Activated naive CD4-positive, alpha-beta T cell (primary cell): ENCODE measurements at places on chromosomes 4 and X.

DNA sequence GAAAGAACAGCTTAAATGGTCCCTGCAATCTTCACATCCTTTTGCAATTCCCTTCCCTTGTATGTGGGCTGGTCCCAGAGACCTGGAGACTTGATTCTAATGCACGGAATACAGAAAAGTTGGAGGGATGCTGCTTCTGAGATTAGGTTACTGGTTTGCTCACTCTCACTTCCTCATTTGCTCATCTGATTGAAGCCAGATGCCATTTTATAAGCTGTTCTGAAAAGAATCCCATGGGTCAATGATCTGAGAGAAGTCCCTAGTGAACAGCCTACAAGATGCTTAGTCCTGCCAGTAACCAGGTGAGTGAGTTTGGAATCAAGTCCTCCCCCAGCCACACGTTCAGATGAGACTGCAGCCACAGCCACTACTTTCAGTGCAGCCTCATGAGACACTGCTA, 35.9 kb downstream of the MAGEA1 start:
- no peak for DNase-seq

DNA sequence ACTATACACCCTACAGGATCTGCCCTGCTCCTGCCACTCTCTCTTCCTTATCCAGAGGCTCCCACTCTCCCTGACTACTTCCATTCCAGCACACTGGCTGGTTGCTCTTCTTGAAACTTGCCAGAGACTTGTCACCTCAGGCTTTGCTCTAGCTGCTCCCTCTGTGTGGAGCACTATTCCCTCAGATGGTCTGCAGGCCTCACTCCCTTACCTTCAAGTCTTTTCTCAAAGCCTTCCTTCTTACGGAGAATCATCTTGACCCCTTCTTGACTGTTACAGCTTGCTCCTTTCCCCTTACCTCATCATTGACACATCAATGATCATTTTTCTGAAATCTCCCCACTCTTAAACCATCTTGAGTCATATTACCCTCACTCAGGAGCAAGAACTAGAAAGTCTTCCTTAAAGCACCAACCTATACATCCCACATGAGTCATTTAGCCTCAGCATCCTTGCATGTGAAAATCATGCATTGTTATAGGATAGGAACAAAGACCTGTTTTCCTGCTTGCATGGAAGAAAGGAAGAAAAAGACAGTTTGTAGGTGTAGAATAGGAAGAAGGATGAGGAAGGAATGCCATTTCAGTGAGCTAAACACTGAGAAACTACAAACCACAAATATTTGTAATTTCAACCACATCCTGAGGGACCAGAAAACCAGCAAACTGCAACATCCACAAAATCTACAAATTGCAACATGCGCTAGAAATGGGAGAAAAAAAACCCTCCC, 55.7 kb downstream of the ANTXR2 start:
- no peak for DNase-seq

GRCh38 chrX:40105835-40106675, 8.3 kb upstream of the BCOR start:
- peak; percentile 66 for DNase-seq

DNA sequence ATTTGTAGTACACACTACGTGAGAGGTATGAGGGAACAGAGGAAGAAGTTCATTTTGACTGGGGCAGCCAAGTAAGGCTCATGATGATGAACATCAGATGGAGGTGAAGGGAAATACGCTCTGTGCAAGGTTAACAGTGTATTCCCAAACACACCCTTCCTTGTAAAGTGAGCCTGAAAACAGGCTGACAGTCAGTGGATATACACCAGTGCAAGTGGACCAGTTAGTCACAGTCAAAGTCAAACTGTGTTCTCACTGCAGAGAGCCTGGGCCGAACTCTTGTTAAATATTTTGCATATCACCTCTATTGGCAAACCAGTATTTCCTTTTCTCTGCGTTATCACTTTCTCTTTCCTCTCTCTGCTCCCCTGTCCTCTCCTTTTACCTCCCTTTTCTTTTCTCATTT, 23.4 kb upstream of the RHOH start:
- no peak for DNase-seq

DNA sequence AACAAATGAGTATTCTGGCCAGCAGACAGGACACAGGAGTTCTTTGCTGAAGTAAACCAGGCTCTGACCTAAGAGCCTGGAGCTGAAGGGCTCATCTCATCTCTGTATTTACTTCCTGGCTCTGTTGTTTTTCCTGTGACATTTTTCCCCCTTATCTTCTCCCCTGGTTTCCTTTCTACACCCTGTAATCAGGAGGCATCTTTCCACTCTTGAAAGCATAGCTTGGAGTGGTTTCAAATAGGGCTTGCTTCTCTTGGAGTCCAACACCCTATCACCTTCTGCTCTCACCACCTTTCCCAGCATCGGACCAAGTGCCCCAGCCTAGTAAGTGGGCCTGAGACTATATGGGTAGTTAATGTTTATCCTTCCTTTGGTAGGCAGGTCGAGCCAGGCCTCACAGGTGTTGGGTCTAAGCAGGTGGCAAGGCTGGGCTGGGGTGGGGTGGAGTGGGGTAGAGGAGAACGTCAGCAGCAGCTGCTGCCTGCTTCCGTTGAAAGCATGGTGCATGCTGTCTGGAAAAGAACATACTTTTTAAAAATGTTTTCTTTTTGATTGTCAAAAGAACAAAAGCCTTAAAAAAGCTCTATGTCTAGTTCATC, 1.2 kb downstream of the DRP2 start:
- DNase-seq: no peak

GRCh38 chrX:1946974-1947373, 332.1 kb downstream of the ASMT start:
- no peak for DNase-seq

GRCh38 chrX:111869639-111870034, 6.3 kb upstream of the TRPC5OS start:
- no peak for DNase-seq

GRCh38 chr4:61933527-61933926, 733.4 kb downstream of the ADGRL3 start:
- DNase-seq: no peak

- DNase-seq: no peak
Observed at GRCh38 chr4:83910693-83911092, 374.8 kb downstream of the GPAT3 start.

DNA sequence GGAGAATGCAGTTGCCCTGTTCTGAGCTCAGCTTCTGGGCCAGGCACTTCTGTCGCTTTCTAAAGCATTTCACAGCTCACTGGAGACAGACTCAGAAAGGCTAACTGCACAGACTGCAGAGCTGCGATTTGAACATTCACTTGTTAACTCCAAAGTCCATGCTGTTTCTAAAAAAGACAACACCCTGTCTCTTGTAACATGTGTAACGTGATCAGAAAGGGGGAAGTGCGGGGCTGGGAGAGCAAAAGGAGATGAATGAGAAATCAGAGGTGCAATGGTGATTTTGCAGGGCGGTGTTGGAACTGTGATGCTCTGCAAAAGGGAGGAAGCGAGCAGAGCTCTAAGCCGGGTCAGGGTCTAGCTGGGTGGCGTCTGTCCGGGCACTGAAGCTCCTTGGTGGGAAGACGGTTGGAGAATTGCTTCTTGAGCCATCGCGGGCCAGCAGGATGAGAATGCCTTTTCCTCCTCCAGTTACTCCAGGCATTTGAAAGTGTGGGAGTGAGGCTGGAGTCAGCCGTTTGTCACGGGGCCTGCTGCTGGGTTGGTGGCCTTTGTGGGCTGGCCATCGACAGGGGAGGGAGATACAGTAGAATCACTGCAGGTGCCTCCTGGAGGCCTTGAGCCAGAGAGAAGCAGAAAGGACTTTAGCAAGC, 20.3 kb downstream of the TBC1D14 start:
- no peak for DNase-seq

- no peak for DNase-seq
Observed at GRCh38 chr4:158873795-158874401, 105.1 kb downstream of the FNIP2 start.

DNA sequence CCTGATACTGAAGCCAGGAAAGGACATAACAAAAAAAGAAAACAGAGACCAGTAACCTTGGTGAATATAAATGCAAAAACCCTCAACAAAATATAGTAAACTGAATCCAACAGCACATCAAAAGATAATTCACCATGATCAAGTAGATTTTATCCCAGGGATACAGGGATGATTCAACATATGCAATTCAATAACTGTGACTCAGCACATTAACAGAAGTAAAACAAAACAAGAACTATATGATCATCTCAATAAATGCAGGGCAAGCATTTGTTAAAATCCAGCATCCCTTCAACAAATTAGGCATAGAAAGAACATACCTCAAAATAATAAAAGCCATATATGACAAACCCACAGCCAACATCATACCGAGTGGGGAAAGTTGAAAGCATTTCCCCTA, 112.0 kb downstream of the HHIP start:
- no peak for DNase-seq

- DNase-seq: no peak
Observed at GRCh38 chrX:121106484-121107235, 59.2 kb downstream of the GLUD2 start.

- DNase-seq: no peak
Observed at GRCh38 chr4:150673793-150674192, 91.8 kb downstream of the MAB21L2 start.

DNA sequence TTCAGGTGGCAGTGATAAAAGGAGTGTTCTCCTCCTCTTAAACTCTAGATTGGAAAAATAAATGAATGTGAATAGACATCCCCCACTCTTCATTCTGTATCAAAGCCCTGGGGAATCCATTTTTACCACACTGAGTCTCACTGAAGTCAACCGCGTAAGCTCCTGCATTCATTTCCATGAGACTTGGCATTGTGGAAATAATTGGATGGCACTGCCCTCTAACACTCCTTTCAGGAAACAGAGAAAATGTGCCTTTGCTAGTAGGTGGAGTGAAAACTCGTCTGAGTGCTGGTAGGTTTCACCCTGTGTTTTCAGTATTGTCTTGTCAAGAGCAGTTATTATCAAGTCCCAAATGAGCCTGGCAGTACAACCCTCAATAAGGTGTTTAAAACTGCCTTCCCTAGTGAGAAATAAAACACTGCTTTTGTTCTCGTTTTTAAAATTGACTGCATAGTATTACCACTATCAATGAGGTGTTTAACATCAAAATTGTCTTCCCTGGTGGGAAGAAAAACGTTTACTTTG, 9.7 kb upstream of the CDKN2AIP start:
- DNase-seq: no peak

- DNase-seq: no peak
Observed at GRCh38 chr4:47312170-47312569, 151.3 kb downstream of the COMMD8 start.

DNA sequence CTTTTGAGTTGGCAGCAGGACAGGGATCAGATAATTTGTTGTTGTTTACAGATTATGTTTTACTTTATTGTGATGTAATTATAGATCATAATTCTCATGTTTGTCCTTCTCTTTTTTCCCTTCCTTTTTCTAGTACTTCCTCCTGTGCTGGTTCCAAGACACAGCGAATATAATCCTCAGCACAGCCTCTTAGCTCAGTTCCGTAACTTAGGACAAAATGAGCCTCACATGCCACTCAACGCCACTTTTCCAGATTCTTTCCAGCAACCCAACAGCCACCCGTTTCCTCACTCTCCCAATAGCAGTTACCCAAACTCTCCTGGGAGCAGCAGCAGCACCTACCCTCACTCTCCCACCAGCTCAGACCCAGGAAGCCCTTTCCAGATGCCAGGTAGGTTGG, 58.0 kb downstream of the SMAD1 start:
- no peak for DNase-seq
